SHP77 (cell line): ENCODE measurements at places on chromosomes 7 and 10.

- no peak for DNase-seq
Observed at GRCh38 chr10:114932945-114933344, 5.0 kb upstream of the TRUB1 start.

- no peak for DNase-seq
Observed at GRCh38 chr10:34098821-34099567, 716.1 kb downstream of the PARD3 start.

- no peak for DNase-seq
Observed at GRCh38 chr10:130929422-130930325, 381.8 kb downstream of the TCERG1L start.

DNA sequence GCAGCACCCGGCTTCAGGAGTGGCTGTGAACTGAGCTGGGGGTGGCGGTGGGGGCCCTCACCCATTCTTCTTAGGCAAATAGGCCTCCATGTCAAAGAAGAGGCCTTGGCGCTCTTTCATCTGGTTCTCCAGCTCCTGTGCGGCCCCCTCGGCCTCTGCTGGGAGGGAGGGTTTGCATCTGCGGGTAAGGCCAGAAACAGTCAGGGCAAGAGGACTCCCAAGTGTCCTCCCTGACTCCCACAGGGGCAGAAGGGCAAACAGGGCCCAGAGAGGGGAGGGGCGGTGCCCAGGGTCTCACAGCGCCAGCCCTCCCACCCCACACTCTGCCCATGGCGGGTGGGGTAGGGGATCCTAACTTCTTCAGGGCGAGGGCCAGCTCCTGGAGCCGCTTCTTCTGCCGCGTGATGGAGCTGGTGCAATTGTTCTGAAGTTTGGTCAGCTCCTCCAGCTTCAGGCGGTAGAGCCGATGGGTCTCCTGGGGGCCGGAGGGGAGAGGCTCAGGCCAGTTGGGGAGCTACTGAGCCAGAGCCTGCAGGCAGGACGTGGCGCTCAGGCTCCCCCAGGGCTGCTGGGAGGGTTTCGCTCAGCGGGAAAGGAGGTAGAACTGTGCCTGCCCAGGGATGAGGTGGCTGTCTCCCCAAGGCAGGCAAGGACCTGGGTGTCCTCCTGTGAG lies 2.2 kb downstream of the TMEM120A start:
- DNase-seq: no peak
